Parietal lobe (tissue), 2 donors: ENCODE measurements at places on chromosomes 4 and X. TPM values are rescaled to one million over a fixed set of nuclear protein-coding genes. Genes with fewer than 3 reads are reported as not detected.

Gene NKAP
- 8.5 TPM for total RNA-seq

Gene OTUD6A
- not detected for total RNA-seq

Gene CLTRN
- total RNA-seq = not detected

Gene NR3C2
- 17.8 TPM for total RNA-seq

Gene MAGED2
- 218 TPM for total RNA-seq

Gene CPZ
- 0.31 TPM for total RNA-seq

Gene FAM184B
- total RNA-seq = 3.1 TPM

Gene MAGEB6
- not detected for total RNA-seq

Gene SERTM2
- not detected for total RNA-seq

Gene RNF175
- total RNA-seq = 35.1 TPM

Gene INTS6L
- total RNA-seq = 30.7 TPM

Gene CT45A1
- not detected for total RNA-seq

Gene SAGE1
- total RNA-seq = not detected

Gene P2RY10
- total RNA-seq = not detected

Gene ADH1A
- not detected for total RNA-seq

Gene MAP3K15
- total RNA-seq = 0.94 TPM

Gene C1QTNF7
- total RNA-seq = under 0.01 TPM

Gene IL13RA1
- 2.5 TPM for total RNA-seq

Gene TBCK
- 147 TPM for total RNA-seq

Gene TDO2
- 0.63 TPM for total RNA-seq

Gene SLC6A14
- total RNA-seq = not detected
